Stimulated activated CD8-positive, alpha-beta memory T cell treated with anti-CD3 and anti-CD28 coated beads, Interleukin-2, amount 100 ng/mL, for 48 hours (primary cell): ENCODE measurements at places on chromosomes 2 and 18.

- DNase-seq, result no peak
These were observed 125.0 kb downstream of the NFATC1 start for GRCh38 chr18:79520478-79521390.

DNA sequence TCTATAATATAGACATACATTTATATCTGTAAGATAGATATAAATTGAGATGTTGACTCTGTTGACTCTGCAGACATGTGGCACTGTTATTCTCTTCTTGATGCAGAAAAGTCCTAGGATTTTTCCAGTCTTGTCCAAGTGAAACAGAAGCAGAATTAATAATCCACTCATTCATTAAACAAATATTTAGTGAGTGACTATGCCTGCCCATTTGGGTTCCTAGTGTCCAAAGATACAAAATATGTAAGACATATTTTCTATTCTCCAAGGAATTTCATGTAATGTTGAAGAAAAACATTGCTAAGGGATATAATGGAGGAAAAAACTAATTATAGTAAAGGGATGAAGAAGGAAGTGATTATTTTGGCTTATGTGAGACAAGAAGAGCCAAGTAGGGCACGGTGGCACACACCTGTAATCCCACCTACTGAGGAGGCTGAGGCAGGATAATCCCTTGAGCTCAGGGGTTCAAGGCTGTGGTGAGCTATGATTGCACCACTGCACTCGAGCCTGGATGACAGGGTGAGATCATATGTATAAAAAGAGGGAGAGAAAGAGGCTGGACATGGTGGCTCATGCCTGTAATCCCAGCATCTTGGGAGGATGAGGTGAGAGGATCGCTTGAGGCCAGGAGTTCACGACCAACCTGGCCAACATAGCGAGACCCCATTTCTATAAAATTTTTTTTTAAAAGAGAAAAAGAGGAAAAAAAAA is 19.9 kb upstream of the PLEKHH2 start:
- DNase-seq, result no peak

GRCh38 chr18:70181015-70181414 is 24.5 kb downstream of the RTTN start:
- DNase-seq, result no peak

DNA sequence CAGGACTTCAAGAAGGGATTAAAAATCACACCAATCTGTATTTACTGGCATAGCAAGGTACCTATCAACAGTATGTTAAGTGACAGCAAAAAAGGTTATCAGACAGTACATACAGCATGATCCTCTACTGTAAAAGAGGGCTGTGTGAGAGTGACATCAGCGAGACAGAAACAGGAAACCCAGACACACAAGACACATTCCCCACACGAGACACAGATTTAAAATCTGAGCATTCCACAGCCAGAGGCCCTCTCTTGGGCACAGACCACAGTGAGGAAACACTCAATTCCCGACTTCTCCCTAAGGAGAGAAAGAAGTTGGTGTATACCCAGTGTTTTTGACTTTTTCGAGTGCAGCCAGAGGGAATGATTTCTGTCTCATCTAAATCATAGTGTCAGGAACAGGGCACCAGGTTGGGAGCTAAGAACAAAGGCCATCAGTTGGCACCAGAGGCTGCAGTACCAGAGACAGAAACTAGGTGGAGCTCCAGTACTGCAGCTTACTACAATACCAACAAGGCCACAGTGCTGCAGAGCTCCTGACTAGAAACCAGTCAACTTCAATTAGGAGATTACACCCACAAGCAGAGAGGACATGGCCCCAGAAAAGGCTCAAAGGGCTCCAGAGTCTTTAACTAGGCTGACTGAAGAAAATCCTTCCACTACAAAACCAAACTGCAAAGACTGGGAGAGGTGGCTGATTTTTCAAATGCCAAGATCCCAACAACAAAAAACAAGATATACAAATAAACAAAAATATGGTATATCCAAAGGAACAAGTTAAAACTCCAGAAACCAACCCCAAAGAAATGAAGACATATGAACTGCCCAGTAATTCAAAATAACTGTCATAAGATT is 41.0 kb downstream of the UNC50 start:
- DNase-seq, result peak; percentile 69

- peak; percentile 74 for DNase-seq
These were observed 1.9 kb downstream of the PTMA start for GRCh38 chr2:231709981-231710798.

- peak; percentile 68 for DNase-seq
These were observed 1.2 kb upstream of the DNAJB2 start for GRCh38 chr2:219277703-219278654.

DNA sequence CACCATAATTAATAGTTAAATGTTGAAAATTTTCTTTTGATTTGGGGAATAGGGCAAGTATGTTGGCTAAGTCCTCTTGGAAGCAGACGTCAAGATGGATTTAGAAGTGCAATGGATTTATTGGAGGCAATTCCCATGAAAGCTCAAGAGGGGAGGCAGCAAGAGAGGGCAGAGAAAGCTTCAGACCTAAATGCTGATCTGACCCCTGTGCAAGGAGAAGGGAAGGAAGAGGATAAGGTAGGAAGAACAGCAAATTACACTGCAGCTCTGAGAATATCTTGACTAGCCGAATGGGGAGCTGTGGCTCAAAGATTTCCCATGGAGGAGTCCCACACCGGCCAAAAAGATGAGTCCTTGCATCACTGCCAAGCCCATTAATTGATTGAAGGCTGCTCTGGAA is 46.9 kb upstream of the ATP8B1 start:
- DNase-seq, result no peak

DNA sequence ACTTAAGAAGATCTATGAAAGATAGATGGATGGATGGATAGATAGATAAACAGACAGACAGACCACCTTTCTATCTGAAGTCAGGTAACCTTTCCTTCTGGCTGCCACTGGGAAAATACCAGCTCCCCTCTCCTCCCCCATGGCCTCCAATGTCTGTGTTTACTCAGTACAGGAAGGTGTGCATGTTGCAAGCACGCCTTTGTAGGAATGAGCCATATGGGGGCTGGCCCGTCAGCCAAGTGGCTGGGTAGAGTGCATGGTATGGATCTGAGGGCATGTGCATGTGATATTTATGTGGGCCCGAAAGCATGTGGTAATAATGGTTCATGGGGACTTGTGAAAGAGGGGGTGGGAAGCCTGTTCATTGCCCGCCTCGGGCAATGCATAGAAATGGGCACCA is 109.2 kb upstream of the FZD7 start:
- no peak for DNase-seq

- DNase-seq, result no peak
These were observed 32.1 kb upstream of the RHOB start for GRCh38 chr2:20414806-20415205.

- DNase-seq, result no peak
These were observed 59.8 kb upstream of the RIT2 start for GRCh38 chr18:43175257-43175656.

DNA sequence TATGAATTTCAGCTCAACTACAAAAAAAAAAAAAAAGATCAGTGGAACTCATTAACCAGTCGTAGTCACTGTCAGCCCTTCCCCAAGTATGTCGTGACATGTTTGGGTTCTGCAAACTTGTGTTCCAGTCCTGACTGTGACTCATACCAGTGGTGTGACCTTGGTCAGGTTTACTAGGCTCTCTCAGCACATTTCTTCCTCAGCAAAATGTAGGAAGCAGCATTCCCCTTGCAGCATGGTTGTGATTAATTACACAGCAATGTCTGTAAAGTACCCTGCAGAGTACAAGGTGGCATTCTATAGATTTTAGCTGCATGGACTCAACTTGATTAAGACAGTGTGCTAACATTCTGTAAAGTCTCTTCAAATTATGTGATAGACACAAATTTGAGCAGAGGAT is 156.9 kb downstream of the LAMA1 start:
- no peak for DNase-seq

- no peak for DNase-seq
These were observed 2.8 kb downstream of the CYTIP start for GRCh38 chr2:157441072-157441454.

DNA sequence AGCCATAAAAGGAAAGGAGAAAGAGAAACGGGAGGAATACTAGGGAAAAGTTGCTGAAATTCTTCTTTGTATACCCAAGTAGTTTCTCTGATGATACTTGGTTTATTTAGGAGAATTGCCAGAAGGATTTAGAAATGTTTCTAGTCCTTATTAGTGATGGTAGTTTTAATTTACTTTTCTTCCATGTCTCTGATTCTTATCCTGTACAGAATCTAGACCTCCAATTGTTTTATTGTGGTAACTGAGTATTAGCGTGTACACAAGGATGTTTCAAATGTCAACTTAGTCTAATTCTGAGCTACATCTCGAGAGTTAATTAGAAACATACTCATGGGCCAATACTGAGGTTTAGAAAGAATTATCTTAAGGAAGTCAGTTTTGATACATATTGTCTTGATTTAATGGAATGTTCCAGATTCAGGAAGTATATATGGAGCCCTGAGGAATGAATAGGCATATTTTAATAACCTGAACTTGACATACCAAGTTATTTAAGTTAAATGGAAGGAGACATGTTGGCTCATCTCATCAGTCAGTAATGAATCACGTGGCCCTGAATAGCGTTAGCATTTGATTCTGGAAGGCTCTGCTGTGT is 219.6 kb downstream of the LTBP1 start:
- no peak for DNase-seq

- DNase-seq, result no peak
These were observed 142.9 kb downstream of the PKP4 start for GRCh38 chr2:158599609-158600008.

GRCh38 chr2:209840434-209840833 is 68.8 kb downstream of the UNC80 start:
- no peak for DNase-seq

DNA sequence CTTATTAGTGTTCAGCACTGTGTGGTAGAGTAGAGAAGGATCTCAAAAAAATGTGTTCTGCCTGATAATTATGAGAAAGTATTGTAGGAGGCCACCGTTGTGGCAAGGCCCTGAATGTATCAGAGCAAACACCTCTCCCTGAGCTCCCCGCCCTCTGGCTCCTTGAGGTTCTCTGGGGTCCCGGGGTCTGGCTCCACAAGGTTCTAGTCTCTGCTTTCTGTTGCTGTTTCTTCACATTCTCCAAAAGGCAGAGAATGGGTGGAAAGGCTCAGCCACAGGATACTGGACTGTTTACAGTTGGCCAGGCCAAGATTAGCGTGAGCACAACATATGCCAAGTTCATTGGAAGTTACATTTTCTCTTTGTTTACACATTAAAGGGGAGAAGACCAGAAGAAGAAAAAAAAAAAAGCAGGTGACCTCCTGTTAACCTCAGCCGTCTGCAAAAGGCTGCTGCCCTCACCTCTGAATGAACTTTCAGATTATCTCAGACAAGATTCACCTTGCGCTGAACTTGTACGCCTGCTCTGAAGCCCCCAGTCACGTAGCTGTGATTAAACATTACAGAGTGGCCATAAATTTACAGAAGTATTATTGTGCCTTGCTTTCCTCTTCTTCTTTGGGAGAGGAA is 56.6 kb upstream of the CYP26B1 start:
- no peak for DNase-seq

- DNase-seq, result no peak
These were observed 36.5 kb upstream of the RFX8 start for GRCh38 chr2:101511381-101511780.

- no peak for DNase-seq
These were observed 12.3 kb upstream of the C2orf42 start for GRCh38 chr2:70203086-70203485.

GRCh38 chr2:171307560-171307959 is 126.2 kb downstream of the METTL8 start:
- DNase-seq, result no peak

- no peak for DNase-seq
These were observed 26.4 kb upstream of the SERPINB12 start for GRCh38 chr18:63515801-63516200.

GRCh38 chr2:67565761-67566160 is 168.6 kb downstream of the ETAA1 start:
- DNase-seq, result no peak

DNA sequence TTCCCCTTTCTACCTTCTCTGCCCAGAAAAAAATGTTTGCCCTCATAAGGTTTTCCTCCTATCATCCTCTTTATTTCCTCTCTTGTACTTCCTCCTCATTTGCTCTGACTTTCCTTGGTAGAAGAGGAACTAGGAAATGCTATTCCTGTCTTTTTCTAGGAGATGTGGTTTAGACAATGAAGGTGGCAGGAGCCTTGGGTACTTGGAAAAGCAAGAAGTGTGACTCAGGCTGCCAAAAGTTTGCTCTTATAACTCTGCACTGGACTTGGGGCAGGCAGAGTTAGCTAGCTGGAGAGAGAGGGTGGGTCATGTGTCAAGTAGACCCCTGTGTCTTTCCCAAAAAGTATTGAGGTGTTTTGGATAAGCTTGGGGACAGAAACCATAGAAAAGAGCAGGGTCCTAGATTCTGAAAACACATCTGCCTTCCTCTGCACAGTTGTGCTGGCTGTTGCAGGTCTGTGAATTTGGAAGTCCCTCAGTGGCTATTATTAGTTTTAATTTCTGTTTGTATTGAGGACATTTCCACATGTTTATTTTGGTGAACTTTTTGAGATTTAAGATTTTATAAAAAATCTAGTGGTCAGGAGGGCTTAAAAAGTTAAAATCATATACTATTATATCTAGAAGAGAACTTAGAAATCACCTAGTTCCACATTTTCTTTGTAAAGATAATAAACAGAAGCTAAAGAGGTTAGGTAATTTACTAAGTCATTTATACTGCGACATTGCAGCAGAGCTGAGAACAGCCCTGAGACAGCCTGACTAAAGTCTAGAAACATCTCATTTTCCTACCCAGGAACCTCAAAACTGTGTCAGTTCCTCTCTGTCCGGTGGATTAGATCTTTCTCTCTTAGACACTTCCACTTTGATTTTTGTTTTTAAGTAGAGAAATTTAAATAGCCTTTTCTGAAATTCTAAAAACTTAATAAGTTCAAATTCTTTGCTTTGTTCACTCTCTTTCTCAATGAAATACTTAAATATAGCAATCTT is 16.0 kb downstream of the INSIG2 start:
- DNase-seq, result no peak

DNA sequence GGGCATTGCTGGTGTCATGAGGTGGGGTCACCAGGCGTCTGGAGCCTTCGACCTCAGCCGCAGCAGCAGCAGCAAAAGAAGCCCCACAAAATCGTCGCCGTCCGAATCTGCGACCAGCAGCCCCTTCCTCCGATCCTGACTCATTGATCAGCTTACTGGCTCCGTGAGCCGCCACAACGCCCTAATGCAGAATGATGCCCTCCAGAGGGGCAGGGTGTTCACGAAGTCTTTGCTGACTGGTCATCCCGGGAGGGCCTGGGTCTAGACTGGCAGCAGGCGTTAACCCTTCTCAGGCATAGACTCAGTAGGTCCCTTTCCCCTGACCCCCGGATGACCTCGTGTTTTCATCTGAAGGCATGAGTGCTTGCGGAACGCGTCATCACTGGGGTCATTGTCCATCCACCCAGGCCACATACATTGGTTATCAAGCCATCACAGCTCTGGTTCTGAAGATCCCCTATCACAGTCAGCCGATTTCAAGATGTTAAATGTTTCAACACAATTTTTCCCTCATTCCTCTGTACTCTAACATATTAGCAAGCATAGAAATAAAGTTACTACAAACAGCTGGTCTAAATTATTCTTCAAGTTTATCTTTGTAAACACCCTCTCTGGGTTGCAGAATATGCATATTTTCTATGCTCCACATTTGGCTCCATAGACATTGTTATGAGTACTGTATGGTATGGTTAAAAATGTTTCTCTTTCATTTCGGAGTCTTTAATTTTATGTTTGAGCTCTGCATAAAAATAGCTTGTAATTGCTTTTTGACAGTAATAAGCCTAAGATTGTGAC is 83.3 kb upstream of the SALL3 start:
- no peak for DNase-seq

- DNase-seq, result no peak
These were observed 203.9 kb downstream of the NBAS start for GRCh38 chr2:15357186-15357585.
